ENCODE measurements at places on chromosomes 1 and 21.

DNA sequence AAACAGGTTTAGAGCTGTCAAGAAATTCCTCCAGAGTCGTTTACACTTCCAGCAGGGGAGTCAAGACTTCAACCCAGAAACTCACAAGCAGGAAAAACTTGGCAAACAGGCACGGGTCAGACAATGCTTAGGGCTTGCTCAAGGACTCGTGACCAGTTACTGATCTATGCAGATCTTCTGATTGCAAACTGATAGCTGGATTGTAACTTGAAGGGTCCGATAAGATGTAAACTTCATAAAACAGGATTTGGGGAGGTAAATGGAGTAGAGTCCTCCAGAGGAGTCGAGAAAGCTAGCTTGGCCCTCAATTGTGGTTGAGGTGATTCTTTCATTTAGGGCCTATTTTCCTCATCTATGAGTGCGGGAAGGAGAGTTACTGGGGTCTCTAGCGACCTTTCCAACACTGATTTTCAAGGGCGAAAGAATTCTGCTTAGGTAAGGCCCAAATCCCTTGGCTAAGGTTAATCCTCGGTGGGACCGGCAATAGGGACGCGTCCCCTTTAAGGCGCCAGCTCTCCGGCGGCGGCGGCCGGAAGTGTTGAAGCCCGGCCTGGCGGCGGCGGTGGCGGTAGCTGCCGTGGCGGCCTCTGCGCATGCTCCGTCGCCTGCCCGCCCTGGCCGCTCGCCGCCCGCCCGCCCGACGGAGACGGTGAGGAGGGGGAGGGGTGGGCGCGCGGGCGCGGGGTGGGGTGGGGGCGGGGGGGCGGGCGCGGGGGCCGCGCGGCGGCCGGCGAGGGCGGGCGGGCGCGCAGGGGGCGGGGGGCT is at the start of gene GMEB1:
Gene GMEB1 (plus strand): TSS at position 594 of the 765 bp plus-strand sequence. CDS start 14,829 bp downstream, outside the sequence.
- peaks cover 19% of the 10 kb centered on the region for H3K4me1 ChIP-seq
- H3K27me3 ChIP-seq = no peaks in the 10 kb centered on the region
- peak; percentile 80 for DNase-seq

DNA sequence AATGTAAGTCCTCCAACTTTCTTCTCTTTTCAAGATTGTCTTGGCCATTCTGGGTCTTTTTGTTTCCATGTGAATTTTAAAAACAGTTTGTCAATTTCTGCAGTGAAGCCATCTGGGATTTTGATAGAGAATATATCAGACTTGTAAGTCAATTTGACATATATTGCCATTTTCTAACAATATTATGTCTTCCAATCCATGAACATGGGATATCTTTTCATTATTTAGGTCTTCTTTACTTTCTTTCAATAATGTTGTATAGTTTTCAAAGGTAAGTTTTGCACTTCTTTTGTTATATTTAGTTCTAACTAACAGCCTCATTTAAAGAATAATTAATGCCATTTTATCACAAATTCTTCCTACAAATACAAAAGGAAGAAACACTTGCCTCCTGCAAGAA is 73.4 kb downstream of the STUM start:
- no peak for DNase-seq
- H3K27ac ChIP-seq = no peak overlapping the region
- H3K4me1 ChIP-seq = no peaks in the 10 kb centered on the region
- no peak overlapping the region for H3K4me3 ChIP-seq
- H3K27me3 ChIP-seq = no peaks in the 10 kb centered on the region

- no peaks in the 10 kb centered on the region for H3K4me1 ChIP-seq
- DNase-seq = no peak
These were observed 52.1 kb upstream of the CD5L start for GRCh38 chr1:157893686-157894085.

GRCh38 chr1:48215222-48215621 is 7.3 kb upstream of the SLC5A9 start:
- DNase-seq = no peak
- no peaks in the 10 kb centered on the region for H3K4me1 ChIP-seq
- no peak overlapping the region for H3K4me3 ChIP-seq
- H3K27me3 ChIP-seq = peaks cover 2% of the 10 kb centered on the region
- H3K27ac ChIP-seq = no peak overlapping the region

DNA sequence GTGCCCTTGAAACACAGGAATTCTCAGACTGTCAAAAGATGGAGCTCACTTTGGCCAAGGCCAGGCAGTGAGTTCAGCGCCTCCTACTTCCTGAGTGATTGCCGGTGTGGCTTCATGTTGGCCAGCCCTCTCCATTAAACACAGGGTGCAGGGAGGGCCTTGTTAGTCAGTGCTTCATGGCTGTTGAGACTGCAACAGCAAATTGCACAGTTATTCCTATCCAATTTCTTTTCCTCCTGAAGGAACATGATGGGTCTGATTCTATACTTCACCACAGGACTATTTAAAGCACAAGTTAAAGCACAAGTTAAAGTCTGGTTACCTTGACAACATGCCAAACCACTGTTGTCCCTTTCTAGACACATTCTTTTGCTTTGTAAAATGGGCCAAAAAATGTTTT is 156.6 kb downstream of the SIPA1L2 start:
- H3K4me1 ChIP-seq = peaks cover 9% of the 10 kb centered on the region
- H3K36me3 ChIP-seq = no peaks in the 10 kb centered on the region
- H3K27ac ChIP-seq = no peak overlapping the region

- H3K27ac ChIP-seq = no peak overlapping the region
- H3K4me3 ChIP-seq = no peak overlapping the region
- no peaks in the 10 kb centered on the region for H3K27me3 ChIP-seq
- no peak for DNase-seq
- no peaks in the 10 kb centered on the region for H3K36me3 ChIP-seq
These were observed 501.5 kb downstream of the KIF26B start for GRCh38 chr1:245656189-245656717.

Data from common myeloid progenitor, CD34-positive (primary cell).